Effector memory CD4-positive, alpha-beta T cell (primary cell): ENCODE measurements at places on chromosomes 5 and 9.
A peak's percentile ranks its signal among the peaks of the same experiment; 100 is the strongest.

DNA sequence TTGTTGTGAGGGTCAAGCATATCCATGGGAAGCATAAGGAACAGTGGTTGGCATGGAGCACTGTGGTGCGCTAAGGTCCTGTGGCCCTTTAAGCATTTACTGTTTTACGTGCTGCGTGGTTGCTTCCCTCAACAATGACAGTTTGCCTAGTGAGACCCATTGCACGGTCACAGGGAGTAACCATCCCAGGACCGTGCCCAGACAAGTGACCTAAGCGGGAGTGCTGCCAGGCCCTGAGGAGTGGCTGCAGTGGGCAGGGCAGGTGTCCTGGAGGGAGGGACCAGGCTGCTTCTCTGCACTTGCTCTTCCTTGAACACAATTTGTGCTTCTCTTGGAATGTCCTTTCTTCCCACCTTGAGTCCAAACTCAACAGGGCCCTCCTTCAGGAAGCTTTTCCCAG lies 64.6 kb downstream of the RGS3 start:
- no peak for DNase-seq

- no peak for DNase-seq
These were observed 53.8 kb upstream of the FTMT start for GRCh38 chr5:121797681-121798518.

GRCh38 chr9:89071591-89071990 lies 80.3 kb downstream of the S1PR3 start:
- no peak for DNase-seq

GRCh38 chr9:129806061-129806460 lies 3.1 kb downstream of the TOR1B start:
- no peak for DNase-seq

GRCh38 chr9:91291866-91292265 lies 69.9 kb downstream of the AUH start:
- no peak for DNase-seq

GRCh38 chr9:71643330-71643729 lies 125.0 kb downstream of the CEMIP2 start:
- DNase-seq: no peak

- peak; percentile 36 for DNase-seq
These were observed at the start of gene MVB12B for GRCh38 chr9:126326228-126327005. MVB12B (plus strand) TSS chr9:126326829; CDS start chr9:126326930, 101 bp downstream.

DNA sequence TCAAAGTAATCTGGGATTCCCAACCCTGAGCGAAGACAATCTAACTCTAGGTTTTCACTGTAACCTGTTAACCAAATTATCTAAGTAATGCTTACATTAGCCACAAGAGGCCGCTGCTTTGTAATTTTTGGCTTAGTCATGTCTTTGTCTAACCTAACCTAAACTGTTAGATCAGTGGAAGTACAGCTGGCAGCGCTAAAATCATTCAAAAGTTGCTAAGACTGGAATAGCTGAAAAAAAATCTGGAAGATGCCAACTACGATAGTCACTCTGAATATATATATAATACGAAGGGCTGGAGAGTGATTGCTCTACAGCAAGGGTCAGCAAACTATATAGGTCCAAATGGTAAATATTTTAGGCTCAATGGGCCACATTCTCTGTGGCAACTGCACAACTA lies 60.2 kb downstream of the FBXO38 start:
- DNase-seq: no peak

DNA sequence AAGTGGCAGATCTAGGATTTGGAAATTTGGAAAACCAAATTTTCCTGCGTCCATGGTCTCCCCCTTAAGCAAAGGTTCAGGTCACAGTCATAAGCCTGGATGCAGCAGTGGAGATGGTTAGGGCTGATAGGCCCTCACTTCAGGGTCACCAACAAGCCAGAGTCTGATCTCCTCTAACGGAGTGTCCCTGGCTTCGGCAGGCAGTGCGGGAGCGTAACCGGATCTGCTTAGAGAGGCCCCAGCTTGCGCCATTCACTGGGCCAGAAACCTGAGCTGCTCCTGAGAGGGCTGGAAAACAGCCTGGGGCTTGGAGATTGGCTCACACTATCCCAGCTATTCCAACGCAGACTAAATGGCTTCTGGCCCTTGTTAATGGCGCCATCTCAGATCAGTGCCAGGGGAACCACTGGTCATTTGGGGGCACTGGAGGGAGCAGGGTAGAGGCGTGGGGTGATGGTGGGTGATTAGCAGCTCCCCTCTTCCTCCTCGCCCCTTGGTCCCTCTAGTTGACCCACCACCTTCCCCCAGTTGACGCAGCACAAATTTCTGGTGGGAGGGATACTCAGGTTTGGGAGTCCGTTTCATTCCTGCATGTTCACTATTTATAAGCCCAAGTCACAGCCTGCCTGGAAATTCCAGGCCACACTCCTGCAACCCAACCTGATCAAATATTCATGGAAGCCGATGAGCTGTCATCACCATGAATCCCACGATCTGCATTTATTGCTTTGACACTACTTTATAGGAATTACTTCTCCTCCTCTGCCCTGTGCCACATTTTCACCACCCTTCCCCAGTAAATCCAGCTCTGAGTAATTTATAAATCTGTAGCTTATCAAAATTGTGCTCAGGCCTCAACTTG lies 134.6 kb upstream of the CPEB4 start:
- no peak for DNase-seq

DNA sequence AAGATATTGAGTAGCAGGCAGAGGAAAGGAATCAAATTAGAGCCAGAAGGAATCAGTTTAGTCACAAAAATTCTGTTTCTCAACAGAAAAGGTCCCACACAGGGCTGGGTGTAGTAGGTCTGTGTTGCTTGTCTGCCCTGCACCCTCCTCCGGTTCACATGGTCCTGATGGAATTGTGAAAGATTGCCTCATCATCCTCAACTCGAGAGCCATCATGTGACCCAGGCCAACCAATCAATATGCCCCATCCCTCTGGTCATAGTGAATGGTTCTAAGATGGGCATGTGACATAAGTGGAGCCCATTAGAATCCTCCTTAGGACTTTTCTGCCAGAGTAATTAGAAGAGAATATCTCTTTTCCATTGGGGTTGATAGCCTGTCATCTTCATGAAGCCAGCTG lies 56.7 kb upstream of the RAD23B start:
- DNase-seq: no peak

- DNase-seq: no peak
These were observed 68.3 kb upstream of the RETREG1 start for GRCh38 chr5:16685069-16685468.

DNA sequence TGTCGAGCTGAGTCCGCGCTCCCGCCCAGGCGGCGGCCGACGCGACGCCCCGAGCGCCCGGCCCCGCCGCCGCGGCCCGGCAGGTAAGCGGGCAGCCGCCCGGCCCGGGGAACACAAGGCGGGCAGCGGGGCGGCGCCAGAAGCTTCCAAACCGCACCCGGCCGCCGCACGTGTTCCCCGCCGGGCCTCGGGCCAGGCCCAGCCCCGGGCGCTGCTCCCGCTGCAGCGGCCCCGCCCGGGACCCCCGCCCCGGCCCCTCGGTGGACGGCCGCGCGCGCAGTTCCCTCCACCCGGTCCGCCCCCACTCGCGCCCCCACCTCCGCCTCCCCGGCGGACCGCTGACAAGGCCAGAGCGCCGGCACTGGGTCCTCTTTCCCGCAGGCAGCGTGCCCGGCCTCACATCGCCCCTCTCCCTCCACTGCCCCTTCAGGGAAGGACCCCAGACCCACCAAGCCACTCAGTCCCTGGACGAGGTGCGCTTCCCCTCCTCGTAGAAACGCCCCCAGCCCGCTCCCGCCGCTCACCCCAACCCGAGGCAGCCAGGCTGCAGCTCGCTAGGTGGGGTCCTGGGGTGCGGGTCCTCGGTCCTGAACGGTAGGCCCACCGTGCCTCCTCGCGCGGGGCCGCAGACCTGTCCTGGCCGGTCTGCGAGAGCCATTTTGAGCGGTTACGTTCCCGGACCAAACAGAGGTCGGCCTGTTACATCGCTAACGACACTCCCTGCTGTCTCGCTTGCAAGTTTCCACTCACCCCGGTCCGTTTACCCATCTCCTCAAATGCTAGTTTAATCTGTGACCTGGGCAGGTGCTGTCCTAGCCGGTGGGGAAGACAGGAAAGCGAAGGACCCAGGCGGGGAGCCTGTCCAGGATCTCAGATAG lies 475 bp downstream of the WDR5 start:
- no peak for DNase-seq

DNA sequence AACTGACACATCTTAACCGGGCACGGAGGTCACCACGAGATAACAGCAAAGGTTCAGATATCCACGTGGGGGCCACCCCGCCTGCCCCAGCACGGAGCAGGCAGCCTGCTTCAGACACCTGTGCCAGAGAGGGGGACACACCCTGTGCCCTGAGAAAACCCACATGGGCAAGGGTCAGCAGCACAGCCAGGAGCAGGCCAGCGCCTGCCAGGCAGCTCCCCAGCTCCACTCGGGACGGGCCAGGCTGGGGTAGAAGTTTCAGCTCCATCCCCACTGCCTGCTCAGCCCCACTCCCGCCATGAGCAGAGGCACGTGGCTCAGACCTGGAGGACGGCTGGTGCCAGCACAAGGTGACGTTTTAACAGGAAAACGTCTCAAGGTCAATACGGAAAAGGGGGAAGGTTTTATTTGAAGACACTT lies 22.2 kb downstream of the SLC12A7 start:
- DNase-seq: no peak

DNA sequence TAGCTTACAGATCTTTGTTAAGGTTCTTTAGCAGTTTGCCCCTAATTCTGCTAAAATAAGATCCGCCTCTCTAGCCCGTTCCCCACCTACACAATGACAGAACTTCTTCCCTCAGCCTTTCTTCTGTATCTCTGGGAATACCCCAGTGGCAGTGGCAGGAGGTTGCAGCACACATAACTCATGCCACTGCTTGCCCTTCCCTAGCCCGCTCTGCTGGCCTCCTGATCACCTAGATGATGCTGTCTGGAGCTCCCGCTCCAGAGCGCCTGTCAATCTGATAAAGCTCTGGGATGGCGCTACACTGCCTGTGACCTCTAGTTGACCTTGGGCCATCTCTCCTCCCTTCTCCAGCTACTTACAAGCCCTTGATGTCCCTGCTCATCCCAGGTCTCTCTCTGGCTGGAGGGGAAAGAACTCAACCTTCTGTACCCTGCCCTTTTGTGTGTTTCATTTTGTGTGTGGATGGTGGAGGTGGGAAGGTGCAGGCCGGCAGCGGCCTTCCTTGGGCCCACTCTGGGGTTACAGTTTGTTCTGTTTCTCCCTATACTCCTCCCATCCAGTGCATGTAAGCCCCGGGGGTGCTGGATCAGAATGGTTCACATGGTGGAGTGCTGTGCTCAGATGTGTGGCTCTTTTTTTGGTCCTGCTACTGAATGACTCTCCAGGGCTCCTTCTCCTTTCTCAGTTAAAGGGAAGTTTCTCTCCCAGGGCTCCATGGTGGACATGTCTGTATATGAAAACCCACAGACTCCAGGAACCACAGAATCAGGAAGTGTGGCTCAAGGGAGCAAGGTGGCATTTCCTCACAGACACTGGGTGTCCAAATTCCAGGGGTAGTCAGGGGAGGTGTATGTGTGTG lies 29.1 kb downstream of the MTX3 start:
- no peak for DNase-seq

DNA sequence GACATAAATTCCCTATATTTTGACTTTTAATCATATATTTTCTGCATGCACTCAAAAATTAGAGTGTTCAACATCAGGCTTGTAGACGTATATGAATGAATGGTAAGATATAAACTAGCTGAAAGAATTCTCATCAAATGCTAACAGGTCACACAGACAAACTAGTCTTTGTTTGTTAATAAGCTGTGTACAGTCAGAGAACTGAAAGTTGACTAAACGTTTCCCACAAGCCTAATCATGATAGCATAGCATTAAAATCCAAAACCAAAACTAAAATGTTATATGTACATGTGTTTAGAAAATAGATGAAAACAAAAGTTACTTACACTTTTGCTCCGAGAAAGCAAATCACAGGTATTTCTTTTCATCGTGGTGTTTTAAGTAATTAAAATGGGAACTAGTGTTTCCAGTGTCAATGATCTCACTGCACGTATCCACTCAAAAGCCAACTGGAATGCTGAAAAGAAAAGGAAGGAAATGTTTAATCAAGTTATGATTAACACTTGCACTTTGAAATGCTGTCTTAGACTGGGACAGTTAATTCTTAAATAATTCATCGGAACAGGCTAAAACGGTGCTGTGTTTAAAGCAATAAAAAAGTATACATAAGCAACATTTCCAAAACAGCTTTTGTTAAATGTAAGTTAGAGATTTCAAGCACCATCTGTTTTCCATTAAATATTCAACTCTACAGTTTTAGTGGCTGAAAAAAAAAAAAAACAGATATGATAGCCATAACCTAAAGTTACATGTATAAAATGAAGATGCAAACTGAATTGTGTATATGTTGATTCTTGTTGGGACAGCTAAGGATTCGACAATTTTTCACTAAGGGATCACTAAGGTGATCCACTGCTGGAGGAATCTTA lies 291.9 kb upstream of the PDE4D start:
- no peak for DNase-seq

- DNase-seq: no peak
These were observed 61.8 kb downstream of the PTBP3 start for GRCh38 chr9:112271466-112272098.

DNA sequence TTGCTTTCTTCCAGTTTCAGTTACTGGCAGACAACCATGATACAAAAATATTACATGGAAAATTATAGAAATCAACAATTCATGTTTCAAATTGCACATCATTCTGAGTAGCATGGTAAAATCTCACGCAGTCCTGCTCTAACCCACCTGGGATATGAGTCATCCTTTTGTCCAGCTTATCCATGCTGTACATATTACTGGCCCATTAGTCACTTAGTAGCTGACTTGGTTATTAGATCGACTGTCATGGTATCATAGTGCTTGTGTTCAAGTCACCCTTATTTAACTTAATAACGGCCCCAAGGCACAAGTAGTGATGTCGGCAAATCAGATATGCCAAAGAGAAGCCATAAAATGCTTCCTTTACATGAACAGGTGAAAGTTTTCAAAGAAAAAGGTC lies 41.2 kb downstream of the NADK2 start:
- DNase-seq: no peak

GRCh38 chr5:34811706-34812105 lies 27.3 kb upstream of the TTC23L start:
- no peak for DNase-seq

DNA sequence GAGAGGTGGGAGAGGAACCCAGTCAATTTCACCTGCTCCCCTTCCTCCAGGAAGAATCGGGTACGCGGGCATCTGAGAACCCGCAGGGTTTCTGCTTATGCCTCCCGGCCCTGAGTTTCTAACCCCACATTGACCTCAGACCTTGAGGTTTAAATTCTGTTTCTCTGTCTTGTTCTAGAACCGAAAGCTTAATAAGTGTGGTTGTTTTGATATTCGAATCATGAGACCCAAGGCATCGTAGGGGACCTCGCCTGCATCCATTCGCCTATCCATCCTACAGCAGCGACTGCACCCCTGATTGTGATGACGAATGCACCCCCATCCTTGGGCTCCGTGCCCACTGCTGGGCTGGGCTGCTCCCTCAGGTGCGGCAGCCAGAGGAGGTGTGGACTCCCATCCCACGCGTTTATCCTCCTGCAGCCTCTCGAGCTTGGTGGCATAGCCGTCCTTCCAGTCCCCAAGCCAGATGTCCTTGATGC lies 80.8 kb upstream of the IER5L start:
- no peak for DNase-seq

DNA sequence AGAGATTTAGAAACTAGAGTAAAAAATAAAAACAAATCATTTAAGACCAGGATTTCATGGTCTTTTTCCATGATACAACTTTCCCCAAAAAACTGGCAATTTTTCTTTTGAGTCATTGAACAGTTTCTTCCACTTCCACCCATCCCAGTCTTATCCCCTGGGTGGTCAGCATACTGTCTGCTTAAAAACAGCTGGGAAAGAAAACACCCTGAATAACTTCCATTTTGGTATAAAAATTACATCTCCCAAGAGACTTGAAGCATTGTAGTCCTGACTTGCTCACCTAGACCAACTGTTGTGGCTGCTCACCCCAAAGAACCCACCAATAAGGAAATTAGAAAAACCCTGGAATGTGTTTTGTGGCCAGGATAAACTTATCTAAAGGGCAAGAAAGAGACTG lies 731.3 kb downstream of the NR2F1-AS1 start:
- DNase-seq: no peak
